ENCODE measurements at places on chromosomes 5 and 9.
A peak's percentile ranks its signal among the peaks of the same experiment; 100 is the strongest.

DNA sequence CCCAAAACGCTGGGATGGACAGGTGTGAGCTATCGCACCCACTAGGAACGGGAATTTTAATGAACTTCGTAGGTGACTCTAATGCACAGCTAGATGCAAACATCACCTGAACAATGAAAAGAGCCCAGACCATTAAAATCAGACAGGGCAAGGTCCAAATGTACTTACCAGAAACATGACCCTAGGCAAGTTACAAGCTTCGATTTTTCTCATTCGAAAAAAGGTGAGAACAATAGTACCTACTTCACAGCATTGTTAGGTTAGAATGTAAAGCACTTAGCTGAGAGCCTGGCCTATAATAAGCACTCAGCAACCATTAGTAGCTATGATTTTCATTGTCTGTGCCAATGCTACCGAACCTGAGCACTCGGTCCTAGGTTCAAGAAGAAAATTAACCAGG is 5.8 kb upstream of the KLHL3 start:
- DNase-seq: no peak

DNA sequence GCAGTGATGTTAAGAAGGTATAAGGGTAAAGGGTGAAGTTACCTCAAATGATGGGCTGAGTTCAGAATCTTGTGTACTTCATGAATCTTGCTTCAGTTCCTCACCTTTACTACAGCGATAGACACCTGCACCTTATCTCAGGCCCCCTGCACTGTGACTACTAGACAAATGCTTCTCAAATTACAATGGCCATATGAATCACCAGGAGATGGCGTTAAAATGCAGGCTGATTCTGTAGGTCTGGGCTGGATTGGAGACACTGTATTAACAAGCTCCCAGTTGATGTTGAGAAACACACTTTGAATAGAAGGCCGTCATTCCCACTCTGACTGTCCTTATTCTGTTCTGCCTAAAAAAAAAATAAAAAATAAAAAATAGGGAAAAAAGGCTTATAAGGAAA is 29.8 kb downstream of the TARS1 start:
- DNase-seq: no peak

- DNase-seq: no peak
Observed at GRCh38 chr5:73311291-73312110, 137.1 kb downstream of the FOXD1 start.

DNA sequence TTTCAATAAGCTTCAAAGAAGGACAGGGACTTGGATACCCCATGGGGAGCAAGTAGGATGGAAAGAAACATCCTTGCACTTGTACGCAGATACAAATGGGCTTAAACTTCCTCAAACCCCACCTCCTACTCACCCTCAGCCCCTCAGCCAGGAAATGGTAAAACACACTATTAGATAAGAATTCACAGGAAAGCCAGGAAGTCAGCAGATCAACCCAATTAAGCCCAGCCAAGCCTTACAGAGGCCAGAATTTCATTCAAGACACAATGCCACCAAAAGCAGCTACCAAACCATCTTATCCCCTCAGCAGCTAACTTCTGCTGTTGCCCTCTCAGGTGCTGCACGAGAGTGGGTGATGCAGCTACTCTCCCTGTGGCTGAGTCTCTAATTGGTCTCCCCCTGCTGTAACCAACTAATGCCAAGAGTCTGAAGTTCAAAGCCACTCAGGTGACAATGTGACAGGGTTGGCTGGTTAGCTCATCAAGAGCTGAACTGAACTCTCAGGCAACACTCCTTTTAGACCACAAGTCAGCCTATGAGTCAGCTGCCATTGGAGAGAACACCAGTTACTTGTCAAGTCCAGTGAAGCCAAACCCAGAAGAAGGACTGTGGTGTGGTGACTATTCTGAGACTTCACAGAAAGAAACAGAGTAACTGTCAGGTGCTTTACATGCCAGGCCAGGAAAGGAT is 201.9 kb downstream of the ZNF608 start:
- DNase-seq: no peak

DNA sequence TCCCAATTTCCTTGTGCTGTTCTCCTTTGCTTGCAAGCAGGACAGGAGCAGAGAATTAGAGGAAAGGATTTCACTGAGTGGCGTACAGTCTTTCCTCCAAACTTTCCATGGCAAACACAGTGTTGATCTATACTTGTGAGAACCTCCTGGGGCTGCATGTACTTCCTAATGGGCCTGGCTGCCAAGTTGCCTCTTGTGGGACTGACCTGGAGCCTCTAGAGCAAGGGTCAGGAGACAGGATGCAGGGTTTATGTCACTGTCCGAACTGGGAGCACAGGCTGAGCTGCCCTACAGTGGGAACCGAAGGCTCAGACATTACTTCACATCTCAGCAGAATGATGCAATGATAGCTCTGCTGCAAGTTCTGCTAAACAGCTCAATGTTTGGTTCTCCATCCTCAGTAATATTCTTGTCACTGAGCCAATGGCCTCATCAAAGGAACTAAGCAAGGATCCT is 102.3 kb downstream of the ENC1 start:
- DNase-seq: no peak

DNA sequence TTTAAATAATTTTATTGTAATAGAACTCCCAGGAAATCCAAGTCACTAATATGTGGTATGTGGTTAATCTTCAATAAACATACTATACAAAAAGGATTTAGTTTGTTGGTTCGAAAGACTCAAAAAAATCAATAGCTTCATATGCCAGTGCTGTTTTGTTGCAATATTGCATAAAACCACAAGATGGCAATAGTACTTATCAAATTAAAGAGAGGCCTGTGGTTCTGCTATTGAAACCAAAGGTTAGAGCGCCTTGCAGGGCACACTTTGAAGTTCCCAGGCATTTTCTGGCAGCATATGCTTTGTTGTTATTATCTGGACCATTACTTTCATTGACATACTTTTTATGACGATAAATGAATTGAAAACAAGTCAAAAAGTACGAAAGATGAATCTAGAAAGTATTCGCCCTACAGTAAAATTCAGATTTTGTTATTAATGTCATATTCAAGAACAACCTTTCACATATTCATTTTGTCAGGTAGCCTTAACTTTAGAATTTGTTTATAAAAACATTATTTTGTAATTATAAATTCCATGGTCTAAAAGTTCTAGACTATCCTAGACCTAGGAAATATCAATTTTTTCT is 316.3 kb downstream of the MCTP1 start:
- DNase-seq: no peak

GRCh38 chr5:132530946-132531345 is 12.4 kb downstream of the IL5 start:
- DNase-seq: no peak

DNA sequence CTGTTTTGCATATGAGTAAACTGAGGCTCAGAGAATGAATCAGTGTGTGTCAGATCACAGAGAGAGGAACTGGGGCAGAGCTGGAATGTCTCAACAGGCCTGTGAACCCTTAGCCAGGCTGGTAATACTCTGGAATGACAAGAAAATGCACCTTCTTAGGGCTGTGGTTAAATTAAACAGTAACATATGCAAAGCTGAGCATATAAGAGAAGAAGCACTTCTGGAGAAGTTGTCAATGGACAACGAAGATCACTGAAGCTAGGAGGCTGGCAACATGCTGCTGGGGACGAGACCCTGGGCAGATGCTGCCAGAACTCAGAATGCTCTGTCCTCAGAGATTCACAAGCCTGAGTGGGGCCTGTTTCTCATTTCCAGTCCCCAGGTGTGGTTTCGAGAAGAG is 64.6 kb upstream of the EPB41L4B start:
- no peak for DNase-seq

DNA sequence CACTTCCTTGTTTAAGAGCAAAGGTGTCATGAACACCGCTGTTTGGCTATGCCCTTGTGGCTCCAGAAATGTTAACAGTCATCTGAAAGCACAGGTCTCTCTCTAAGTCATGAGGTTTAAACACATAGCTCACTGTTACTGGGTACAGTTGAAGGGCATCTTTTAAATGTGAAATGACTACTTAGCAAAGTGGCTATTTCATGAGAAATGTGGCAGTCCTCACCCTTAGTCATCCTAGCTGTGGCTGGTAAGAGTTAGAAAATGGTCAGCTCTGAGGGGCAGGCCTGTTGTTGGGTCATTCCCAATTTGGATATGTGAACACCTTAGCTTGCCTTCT is 24.2 kb upstream of the TMEM171 start:
- DNase-seq: no peak

GRCh38 chr9:107922260-107922659 is 432.7 kb upstream of the KLF4 start:
- DNase-seq: no peak

DNA sequence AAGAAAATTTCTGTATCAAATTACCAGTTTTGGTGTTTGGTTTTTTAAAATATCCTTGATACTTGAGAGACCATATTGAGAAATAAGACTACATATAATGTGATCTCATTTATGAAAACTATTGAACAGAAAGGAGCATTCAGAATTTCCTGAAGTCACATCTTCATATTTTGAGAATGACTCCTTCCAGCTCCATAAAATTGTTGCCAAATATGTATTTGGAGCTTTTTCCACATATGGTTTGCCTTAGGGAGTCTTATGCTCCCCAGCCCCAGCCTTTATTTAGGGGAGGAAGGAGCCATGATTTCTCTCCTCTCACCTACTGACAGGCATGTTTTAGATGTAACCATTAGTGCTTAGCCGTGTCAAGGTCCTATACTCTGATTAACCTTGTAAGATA is 51.1 kb downstream of the GCNT1 start:
- no peak for DNase-seq

DNA sequence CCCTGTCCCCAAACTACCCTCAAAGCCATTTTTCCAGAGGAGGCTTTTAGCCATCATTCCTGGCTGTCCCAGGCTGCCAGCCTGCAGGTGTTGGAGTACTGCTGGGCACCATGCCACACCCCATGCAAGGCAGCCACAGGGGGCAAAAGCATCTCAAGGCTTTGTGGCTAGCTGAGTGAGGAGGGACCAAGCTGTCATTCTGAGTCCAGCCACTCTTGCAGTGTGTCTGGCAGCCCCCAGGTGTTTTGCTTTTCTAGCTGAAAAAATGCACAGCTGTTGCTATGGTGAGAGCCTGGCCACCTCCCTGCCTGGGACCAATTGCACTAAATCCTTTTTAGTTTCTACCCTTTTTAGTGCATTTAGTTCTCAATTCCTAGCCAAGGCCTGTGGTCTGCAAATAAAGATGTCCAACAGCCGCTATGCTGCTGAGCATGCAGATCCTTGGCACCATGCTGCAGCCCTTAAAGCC is 50.4 kb upstream of the PTGS1 start:
- no peak for DNase-seq

- no peak for DNase-seq
Observed at GRCh38 chr9:115524453-115525059, 406.6 kb upstream of the TNC start.

DNA sequence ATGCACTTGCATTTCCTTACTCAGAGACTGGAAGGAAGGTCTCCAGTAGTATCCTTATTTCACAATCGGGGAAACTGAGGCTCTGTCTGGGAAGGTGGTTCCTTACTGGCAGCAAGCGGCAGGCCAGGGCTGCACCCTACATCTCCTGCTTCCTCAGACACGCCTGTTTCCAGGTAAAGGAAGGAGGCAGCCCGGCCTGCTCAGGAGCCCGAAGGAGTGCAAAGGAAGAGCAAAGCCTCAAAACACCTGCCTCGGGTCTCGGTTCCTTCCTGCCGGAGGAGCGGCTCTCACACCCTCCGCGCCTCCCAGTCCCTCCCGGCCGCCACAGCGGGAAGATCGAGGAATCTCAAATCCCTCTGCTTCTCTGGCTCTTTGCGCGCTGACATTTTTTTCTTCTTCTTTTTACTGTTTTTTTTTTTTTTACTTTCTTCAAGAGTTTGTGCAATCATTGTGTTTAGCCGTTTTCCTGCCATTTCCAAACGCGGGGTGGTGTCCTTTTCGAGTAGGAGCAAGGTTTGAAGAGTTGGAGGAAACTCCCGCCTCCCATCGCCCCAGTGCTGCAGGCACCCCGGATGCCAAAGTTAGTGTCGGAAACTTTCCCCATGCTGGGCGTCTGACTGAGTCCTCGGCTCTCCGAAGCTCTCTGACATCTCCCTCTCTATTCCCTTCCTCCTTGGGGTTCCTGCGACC is 1.0 kb downstream of the GGTA1 start:
- no peak for DNase-seq

GRCh38 chr9:89951675-89952074 is 346.9 kb downstream of the GADD45G start:
- DNase-seq: no peak

DNA sequence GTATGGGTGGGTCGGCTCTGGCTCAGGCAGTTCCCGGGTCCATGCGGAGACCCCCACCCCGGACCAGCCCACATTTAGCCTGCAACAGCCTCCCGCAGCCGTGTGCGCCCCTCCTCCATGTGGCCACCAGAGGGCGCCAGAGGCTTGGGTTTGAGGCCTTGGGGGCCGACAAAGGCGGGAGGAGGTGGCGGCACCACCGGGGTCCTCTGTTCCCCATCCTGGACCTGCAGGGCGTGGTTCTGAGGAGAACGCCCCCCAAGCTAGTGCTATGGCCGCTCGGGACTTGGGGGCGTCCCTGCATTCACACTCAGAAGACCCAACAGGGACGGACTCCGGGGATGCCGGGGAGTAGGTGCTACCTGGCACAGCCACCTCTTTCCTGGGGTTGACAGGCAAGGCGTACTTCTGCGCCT is 16.5 kb downstream of the ASS1 start:
- peak; percentile 53 for DNase-seq

DNA sequence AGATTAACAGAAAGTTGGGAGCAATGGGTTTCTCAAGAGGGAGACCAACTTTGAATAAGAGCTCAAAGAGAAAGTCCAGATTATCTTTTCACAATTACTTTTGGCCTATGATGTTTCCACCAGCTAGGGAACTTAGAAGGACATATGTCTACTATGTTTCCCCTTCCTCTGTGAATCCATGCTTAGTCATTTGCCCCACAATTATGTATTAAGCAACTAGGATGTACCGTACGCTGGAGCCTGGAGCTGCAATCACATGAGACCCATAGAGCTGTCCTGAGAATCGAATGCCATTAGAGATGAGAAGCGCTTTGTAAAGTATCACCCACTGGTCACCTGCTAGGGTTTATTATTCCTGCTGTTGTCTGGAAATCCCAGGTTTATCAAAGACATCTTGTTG is 78.8 kb downstream of the PDE6A start:
- DNase-seq: no peak

DNA sequence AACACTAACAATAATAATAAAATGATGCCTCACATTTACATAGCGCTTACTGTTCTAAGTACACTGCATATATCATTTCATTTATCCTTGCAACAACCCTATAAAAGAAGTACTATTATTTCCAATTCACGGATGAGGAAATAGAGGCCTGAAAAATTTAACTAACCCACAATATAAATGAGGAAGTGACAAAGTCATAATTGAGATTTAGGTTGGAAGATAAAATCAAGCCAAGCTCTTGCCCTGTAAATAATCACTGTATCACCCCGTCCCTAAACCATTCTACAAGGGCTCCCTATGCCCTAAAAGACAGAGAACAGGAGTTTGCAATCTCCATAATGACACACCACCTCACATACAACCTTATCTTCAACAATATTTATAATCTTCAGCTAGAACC is 49.6 kb downstream of the STRBP start:
- no peak for DNase-seq

DNA sequence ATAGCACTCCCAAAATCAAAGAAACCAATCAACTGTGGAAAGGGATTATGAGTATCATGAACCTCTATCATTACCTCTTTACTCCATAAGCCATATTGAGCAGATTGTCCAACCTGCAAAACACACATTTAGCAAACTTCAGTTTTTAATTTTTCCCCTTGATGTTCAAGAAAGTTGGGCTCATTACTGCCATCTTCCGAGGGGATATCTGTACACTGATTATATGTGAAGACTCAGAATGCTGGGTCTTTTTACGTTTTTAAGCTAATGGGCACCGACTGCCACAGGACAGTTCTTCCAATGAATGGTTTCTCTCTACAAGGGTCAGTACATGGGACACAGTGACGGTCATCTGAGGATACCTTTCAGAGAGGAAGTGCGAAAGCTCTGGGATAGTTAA is 132.7 kb downstream of the ELAVL2 start:
- no peak for DNase-seq

Data from activated naive CD4-positive, alpha-beta T cell (primary cell).